ENCODE measurements at places on chromosomes 5 and 9.

DNA sequence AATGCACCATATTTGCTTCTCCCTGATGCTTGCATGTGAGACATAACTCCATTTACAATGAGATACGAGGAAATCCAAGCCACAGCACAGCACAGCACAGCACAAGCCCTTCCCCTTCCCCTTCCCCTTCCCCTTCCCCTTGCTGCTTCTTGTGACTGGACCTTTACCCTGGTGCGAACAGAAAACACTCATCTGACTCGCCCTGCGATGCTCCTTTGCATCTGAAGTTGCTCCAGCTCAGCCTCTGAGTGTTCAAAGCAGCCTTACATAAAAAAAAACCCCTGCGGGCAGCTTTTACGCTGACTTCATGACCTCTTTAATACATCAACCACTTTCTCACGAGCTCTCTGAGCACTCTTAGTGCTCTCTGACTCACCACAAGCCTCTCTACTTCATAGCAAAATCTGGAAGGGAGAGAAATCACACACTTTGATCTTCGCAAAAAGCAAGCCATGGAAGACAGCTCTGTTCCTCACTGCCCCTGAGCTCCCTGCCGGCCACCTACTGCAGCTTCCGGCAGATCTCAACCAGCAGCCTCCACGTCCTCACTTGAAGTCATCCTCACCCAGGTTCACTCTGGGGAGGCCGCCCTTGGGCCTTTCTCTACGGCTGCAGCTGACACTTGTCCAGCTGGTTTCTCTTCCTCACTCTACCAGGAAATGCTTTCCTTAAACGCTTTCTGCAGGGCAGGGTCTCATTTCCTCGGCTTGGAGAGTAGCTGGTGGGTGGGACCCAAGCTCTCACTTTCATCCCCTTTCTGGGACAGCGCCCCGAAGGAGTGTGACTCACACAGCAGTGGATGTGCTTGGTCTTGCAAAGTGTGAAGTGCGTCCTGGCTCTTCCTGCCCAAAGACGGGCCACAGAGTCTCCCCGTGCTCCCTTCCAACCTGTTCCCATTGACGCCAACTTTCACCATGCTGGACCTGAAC, 5.3 kb downstream of the SLC34A1 start:
- no peak for DNase-seq

GRCh38 chr9:121233906-121234831, 32.5 kb upstream of the RAB14 start:
- DNase-seq, result no peak

DNA sequence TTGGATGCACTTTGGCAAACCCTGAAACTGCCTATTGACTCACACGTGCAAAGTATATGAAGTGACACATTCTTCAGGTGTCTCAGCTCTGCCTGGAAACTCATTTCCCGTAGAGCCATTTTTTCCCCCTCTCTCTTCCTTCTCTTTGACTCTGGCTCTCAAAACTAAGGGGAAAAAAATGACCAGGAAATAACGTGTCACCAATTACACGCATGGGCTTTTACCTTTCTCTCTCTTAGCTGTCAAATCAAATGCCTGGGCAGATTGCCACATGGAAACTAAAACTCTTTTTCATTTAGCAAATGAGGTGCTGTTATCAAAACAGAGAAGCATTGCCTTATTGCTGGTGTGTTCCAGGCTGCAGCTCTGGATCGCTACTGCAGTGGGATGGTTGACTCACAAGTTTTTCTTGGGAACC, 18.3 kb upstream of the IFNK start:
- no peak for DNase-seq

DNA sequence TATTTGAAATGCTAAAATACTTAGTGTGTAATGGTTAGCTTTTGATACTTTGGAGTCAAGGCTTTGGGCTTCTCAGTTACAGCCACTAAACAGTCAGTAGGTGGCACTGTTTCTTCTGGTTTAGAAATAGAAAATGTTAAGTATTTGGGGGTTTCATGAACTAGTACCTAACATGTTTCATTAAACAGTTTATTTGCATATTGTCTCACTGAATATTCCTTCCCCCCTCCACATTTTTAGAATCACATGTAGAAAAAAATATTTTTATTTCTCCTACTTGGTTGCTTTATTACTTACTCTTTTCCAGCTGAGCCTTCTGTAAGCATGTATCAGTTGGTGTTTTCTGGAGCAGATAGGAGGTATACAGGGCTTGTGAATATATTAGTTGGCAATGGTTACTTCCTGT, 48.0 kb downstream of the IPO11 start:
- no peak for DNase-seq

DNA sequence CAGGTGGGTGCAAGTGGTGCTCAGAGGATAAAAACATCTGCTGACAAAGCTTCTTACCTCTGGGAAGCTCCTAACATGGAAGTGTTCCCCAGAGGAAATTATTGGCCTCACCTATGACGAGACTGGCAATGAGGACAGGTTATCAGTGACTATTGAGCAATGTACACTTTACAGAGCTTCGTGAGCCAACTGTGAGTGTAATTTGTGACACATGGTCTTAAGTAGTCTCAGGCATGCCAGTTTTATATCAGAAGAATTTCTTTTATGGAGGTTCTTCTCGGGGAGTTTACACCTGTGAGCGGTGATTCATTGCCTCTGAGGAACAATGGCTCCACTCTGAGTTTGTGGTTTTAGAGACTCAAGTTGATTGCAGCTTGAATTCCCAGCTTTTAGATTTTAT, 11.3 kb downstream of the ANKDD1B start:
- DNase-seq, result no peak

DNA sequence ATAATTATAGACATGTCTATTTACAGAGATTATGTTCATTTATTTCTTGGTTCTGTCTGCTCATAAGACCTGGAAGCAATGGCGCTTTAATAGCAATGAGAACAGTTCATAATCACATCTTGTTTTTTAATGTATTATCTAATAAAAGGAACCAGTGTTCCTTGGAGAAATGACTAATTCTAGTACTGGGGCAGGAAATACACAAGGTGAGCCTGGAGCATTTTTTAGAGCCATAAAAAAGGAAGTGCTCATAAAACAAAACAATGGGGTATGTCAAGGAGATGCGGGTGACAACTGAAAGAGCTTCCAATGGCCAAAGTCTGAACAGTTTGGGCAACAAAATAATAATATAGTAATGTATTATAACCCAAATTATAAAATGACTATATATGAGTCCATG, 531.9 kb upstream of the CHD1 start:
- DNase-seq, result no peak

DNA sequence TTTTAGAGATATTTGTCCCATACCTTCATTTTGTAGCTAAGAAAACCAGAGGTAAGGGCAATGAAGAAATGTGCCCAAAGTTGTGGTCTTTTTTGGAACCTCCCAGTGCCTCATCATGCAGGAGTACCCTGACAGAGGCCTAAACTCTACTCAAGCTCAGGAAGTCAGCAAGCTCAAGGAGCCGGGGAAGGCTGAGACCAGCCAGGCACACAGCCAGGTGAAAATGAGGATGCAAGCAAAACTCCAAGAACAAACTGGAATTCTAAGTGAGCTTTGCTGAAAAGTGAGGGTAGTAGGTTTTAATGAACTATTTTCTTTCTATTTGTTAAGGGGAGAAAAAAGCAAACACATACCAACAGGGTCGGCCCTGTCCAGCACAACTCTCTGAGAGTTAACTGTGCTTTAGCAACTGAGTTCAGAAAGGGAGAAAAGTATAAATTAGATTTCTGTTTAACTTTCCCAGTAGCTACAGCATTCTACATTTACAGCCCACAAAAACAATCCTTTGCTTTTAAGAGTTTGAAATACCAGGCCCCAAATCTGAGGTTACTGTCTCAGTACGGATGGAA, 146.4 kb downstream of the GNAQ start:
- DNase-seq, result no peak

DNA sequence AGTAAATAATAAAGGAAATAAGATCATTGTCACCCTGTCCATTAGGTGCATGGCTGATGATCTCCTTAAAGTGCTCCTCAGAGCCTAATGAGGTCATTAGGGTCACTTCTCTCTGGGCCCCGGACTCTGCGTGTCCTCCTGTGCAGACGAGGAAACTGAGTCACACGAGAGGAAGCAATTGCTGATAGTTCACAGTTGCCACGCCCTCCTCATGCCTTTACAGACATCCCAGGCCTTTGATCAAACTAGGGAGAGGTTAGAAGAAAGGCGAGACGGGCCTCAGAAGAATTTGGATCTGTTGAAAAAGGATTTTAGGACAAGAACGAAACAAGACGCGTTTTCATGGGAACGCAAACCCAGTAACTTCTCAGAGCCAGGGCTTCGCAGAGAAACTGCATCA, 32.0 kb upstream of the MSX2 start:
- DNase-seq, result no peak

- no peak for DNase-seq
Measured at GRCh38 chr5:159242656-159243055, 20.4 kb upstream of the UBLCP1 start.

DNA sequence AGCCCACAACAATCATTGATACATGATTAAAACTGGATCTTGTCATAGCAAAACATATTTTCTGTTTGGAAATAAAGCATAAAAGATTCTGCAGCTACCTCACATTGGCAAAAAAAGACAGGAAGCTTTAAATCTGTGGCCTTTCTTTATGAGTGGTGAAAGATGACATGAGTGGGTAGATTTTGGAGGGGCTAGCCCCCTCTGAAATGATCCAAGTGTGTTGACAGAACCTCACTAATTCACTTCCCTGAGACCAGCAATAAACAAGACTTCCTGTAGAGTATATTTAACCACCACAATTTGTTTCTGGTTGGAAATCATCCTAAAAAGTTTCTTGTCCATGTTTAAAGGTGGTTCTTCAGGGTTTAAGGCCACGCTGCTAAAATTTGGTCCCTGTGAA, 530.8 kb downstream of the SPATA31D1 start:
- DNase-seq, result no peak

DNA sequence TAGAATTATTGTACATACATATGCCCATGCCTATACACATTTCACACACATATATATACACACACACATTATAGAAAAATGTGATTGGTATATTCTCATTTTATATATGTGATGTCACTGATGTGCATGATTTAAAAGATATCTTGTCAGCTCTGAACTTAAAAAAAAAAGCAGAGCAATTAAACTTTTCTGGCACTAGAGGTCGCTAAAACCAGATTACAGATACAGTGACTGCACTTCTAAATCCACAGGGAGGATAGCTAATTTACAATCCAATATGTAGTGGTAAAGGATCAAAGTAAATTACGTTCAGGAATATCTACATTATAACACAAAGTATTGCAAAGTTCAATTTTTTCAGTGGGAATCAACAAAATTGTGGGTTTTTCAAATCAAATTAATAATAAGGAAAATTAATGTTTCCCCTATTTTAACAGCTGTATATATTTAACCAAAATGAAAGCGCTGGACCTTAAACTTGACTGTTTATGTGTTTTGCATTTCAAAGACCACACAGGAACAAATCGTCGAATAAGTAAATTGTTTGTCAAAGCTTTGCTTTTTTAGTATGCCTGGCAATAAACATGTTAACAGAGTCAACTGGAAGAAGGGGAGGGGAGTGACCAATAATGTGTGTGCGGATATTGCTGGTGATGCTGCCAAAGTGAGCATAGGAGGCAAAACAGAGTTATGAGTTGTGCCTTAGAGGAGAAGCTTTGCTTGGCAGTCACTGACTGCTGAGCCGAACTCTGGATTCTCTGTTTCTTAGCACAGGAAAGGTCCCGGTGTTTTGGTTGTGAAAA, 1201.4 kb upstream of the C9orf72 start:
- DNase-seq, result no peak

- DNase-seq, result no peak
Measured at GRCh38 chr5:82564963-82565362, 286.8 kb upstream of the RPS23 start.

DNA sequence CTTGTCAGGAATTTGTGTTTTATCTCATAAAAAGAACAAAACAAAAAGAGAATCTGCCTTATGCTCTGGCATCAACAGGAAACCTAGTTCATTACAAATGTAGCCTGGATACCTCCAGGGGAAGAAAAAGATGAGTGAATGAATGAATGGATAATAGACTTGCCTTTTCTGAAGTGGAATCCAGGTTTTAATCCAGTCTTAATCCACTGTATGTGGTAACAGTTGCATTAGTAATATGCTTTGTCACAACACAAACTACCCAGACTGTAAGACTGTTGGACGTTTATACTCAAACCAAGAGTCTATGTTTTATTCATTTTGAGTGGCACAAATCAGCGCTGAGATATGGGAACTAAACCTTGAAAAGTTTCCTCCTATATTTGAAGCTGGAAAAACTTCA, 32.1 kb upstream of the MAP3K1 start:
- no peak for DNase-seq

GRCh38 chr5:1787472-1788047, 12.1 kb downstream of the MRPL36 start:
- DNase-seq, result no peak

- DNase-seq, result no peak
Measured at GRCh38 chr5:157956271-157956885, 97.4 kb upstream of the CLINT1 start.

DNA sequence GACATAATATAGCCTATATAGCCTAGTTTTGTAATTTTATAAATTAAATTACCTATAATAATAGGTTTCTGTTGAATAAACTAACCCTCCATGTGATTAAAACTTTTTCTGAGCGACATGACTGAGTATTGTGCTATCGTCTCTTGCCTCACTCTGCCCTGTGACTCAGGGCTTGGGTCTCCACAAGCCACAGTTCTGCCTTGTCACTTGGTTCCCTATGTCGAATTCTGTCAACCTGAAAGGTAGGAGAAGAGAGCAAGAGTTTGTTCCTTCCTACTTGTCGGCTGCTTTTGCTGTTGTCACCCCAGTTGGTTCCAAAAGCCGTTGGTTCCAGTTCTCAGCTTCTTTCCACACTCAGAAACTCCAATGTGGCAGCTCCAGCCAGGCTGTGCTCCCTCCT, 285.9 kb downstream of the PSAT1 start:
- no peak for DNase-seq

- DNase-seq, result no peak
Measured at GRCh38 chr5:177459819-177460628, 13.4 kb downstream of the DBN1 start.

DNA sequence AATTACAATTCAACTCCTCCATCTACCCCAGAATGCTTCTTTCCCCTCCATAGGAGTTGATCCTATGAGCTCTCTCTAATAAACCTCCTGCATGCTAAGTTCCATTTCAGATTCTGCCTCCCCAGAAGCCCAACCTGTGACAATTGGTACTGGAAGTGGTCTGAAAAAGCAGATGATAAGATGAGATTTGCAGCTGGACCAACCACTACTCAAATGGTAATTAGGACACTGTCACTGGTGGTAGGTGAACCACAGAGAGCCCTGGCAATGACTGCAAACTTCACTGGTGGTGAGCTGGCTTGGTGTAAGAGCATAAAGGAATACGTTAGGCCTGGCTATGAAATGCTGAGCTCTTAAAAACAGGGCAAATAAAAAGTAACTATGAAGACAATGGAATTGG, 112.6 kb downstream of the ESM1 start:
- no peak for DNase-seq

- DNase-seq, result no peak
Measured at GRCh38 chr9:87447547-87448432, 49.9 kb upstream of the DAPK1 start.

DNA sequence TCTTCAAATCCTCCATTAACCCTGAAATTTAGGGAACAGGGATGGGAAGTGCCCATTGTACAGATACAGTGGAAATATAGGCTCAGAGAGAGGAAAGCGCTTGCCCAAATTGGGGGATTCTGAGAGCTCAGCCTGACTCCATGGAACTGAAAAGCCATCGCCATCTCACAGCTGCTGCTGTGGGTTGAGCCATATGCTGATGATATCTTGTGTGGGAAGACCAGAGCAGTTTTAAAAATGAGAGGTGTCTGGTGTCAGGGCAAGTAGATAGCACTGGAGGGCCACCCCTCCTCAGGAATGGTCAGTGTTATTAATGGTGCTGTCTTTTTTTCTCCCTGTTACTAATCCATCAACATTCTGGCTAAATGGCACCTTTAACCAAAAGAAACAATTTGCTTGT, 50.9 kb upstream of the C5orf58 start:
- DNase-seq, result no peak
